ENCODE measurements at places on chromosomes 3 and 15.

DNA sequence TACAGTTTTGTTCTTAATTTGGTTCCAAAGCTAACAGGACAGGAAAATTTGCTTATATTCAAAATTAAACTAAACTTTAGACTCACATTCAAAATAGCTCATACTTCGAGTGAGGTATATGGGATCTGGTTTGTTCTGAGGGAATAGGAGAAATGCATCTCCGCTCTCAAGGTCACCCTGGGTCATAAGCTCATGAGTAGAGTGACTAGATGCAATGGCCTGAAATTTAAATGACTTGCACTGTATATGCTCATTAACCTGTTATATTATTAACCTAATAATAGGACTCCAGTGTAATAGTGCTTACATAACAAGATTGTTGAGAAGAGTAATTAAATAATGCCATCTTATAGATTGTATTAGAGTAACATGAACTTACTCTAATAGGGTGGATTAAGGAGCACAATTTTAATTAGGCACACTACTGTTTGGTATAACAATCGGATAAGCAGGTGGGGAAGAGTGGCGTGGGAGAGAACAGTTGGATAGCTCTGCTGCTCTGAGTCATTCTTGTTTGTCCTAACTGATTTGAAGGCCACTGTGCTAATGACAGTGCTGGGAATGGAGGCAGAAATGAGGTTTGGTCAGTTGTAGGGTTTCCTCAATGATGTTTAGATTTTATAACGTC lies 5.2 kb downstream of the NKTR start:
- no peak for DNase-seq

DNA sequence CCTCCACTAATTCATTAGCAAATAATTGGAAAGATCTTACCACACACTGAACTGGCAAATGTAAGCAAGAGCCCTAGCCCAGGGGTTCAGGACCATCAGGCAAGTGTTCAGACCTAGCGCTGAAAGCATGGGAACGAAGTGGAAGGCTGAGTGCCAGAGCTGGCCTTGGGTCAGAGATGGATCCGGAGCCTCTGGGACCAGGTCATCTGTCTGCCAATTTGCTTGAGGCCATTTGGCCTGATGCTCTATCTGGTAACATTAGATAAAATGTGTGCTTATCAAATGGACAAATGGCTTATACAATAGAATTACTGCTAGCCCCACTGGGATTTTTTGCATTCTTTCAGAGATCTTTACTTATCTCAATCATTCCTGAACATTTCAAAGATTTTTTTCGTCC lies 1.4 kb upstream of the TMC3 start:
- DNase-seq = no peak

DNA sequence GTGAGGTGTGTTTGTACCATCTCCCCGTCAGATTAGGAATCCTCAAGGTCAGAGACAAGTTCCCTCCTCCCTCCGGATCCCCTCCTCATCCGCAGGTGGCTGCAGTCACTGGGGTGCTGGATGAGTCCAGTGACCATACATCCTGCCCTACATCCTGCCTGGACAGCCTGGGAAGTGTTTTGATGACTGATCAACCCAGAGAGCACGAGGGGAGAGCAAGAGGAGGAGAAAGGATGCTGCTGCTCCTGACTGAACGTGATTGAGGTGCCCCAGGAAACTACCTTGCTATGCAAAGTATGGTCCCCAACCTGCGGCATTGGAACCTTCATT lies 65.1 kb downstream of the SLC12A8 start:
- no peak for DNase-seq

DNA sequence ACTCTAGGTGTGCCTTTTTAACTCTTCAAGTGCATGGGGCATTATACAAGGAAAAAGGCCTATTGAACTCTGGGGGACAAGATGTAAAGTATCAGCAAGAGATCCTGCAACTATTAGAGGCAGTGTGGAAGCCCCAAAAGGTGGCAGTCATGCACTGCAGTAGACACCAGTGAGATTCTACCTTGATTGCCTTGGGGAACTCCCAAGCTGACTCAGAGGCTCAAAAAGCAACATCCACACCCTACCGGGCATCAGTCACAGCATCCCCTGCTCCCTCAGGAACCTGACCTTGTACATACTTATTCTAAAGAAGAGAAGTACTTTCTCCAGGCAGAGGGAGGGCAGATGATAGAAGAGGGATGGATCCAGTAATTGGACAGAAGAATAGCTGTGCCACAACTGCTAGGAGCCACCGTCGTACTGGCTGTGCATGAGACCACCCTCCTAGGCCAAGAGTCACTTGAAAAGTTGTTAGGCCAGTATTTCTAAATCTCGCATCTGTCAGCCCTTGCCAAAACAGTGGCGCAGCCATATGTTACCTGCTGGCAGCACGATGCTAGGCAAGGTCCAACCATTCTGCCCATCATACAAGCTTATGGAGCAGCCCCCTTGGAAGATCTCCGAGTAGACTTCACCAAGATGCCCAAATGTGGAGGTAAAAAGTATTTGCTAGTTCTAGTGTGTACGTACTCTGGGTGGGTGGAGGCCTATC lies 523.1 kb upstream of the FRG2C start:
- DNase-seq = no peak

GRCh38 chr15:63909819-63910437 lies 76.2 kb upstream of the HERC1 start:
- no peak for DNase-seq

DNA sequence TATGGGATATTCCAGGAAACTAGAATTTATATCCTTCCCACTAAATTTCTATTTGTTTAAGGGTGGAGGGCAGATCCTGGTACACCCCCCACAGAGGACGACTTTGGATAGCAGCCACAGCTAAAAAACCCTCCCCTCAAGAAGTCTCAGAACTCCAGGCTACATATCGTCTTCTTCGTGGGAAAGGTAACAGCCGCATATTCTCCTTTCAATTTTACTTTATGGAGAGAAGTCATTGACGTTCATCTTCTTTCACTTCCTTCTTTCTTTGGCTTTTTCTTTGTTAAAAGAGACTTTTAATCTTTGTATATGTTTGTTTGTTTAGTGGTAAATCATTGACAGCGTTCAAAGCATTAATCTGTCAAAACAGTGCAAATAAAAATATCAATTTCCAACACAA lies 36.3 kb downstream of the TRIP4 start:
- no peak for DNase-seq

DNA sequence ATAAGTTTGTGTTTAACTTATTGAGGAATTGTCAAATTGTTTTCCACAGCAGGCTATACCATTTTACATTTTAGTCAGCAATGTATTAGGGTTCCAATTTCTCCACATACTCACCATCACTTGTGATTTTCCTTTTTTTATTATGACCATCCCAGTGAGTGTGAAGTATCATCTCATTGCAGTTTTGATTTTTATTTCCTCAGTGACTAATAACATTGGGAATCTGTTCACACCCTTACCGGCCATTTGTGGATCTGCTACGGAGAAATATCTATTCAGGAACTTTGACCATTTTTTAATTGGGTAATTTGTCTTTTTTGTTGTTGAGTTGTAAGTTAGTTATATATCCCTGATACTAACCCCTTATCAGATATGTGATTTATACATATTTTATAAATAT lies 54.8 kb upstream of the LMCD1 start:
- DNase-seq = no peak

DNA sequence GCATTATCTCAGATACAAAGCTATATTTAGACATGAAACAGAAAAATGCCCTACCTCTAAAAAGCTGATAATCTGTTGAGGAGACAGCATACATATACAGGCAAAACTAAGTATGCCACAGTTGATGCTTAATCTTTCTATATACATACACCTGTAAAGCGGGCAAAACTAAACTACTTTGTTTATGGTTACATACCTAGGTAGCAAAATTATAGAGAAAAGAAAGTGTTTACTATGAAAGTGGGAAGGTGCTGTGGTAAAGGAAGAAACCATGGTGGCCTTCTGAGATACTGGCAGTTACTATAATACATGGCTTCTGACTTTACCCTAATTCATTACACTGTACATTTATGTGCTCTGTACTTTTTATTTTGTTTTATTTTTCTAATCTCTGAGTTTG lies 36.0 kb upstream of the NR1I2 start:
- DNase-seq = no peak
